Neuronal stem cell (in vitro differentiated cells): ENCODE measurements at places on chromosomes 6 and 20.

DNA sequence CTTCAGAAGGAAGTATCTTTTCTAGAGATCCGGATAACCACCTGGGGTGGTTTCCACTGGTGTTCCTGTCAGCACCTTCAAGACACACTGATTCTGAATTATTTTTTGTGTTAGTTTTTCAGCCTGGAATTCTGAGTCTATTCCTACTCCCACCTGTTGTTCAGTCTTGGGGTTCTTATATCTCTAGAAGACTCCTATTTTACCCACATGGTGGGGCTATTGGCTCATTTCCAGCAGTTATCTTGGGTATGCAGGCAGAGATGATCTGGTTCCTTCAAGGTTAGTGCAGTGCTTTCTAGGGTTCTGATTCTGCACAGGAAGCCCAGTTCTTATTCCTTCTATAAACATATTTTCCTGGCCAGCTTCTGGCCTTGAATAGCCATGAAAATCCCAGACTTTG lies 175.6 kb upstream of the PDE7B start:
- DNase-seq = peak; percentile 56

DNA sequence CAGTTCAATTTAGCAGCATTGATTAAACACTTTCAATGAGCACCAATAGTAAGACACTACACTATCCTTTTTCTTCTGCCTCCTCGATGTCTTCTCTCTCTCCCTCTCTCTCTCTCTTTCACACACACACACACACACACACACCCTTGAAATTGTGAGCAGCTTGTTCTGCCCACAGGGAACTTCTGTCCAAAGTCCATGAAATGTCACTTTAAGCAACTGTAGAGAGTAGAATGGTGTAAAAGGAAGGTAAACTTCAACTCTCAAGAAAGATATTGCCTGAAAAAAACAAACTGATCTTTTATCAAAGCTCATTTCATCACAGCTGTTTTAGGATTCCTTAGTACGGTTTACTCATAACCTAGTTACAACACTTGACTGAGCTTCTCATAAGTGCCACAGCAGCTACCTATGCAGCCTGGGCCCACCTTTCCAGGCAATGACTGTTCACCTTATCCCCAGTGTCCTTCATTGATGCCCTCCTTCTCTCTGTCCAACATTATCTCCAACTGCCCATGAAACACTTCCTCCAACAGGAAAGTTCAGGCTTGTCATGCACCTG lies 107.0 kb downstream of the TNFRSF21 start:
- no peak for DNase-seq

DNA sequence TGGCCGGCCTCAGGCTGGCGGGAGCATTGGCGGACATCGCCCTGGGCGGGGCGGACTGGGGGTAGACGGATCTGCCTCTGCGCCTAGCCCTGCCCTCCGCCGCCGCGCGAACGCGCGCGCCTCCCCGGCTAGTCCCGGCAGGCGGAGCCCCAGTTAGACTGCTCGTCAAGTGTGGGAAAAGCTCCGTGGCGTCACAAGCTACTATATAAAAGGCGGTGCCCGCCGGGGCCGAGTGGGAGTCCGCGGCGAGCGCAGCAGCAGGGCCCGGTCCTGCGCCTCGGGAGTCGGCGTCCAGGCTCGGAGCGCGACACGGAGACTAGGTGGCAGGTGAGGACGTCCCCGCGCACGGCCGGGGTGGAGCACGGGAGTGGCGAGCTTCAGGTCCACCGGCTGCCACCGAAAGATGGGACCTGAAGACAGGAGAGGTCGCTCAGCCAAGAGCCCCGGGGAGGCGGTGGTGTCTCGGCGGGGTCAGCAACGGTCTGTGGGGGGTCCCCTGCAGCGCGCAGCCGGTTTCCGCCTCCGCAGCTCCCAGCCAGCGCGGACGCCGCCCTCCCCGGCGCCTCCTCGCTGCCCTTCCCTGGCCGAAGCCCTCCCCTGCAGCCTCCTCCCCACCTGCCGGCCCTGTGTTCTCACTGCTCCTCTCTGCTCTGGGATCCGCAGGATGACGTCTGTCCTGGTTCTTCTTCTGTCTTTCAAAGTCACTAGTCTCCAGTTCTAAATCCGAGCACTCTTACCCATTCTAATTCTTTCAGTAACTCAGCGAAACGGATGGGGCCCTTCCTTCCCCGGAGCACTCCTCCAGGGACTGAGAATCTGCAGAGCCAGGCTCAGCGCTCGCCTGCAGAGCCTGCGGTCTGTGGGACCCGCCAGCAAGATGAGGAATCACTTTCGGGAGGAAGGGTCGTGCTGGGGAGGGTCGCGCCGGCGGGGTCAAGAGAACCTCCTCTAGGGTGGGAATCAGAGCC lies 4.3 kb upstream of the RIPK1 start:
- DNase-seq = peak; percentile 62

- DNase-seq = no peak
Observed at GRCh38 chr6:122712448-122713137, 66.9 kb upstream of the FABP7 start.

DNA sequence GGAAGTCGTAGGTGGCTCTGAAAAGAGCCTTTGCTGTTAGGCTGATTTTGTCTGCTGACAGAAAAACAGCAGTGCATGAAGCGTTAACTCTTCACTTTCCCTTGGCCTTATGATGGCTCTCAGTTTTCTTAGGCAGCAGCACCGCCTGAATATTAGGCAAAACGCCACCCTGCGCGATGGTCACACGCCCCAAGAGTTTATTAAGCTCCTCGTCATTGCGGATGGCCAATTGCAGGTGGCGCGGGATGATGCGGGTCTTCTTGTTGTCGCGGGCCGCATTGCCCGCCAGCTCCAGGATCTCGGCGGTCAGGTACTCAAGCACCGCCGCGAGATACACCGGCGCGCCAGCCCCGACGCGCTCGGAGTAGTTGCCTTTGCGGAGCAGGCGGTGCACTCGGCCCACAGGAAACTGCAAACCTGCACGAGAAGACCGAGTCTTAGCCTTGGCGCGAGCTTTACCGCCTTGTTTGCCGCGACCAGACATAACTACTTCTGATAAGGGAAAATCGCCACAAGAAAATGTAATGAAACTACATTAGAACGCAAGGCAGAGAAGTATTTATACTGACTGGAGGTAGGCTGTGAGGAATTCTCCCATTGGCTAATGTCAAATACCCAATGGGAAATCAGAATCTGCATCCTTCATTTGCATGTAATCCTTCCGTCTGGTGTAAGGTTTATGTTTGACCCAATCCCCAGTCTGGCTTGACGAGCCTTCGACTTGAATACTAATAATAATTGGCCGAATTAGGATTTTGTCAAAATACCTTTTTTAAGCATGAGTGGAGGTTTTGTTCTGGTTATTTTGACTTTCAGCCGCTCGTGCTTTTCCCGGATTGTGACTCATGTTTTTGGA lies 53.9 kb upstream of the HFE start:
- DNase-seq = peak; percentile 83

DNA sequence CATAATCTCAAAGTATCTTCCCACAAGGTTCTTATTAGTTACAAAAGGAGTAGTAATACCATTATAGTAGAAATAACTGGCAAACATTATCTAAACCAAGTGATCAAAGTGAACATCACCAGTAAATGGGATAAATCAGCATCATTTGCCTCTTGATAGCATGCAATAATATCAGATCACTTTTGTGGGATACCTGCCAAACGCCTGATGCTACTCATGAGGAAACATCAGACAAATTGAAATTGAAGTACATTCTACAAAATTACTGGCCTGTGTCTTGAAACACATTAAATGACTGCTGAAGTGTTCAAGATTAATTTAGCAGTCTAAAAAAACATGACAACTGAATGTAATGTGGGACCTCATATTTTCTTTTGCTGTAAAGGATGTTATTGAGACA lies 208.1 kb downstream of the TINAG start:
- no peak for DNase-seq

GRCh38 chr6:26197933-26198721 lies 110.9 kb downstream of the HFE start:
- no peak for DNase-seq

- DNase-seq = no peak
Observed at GRCh38 chr6:43052842-43053544, 658 bp downstream of the CUL7 start.

DNA sequence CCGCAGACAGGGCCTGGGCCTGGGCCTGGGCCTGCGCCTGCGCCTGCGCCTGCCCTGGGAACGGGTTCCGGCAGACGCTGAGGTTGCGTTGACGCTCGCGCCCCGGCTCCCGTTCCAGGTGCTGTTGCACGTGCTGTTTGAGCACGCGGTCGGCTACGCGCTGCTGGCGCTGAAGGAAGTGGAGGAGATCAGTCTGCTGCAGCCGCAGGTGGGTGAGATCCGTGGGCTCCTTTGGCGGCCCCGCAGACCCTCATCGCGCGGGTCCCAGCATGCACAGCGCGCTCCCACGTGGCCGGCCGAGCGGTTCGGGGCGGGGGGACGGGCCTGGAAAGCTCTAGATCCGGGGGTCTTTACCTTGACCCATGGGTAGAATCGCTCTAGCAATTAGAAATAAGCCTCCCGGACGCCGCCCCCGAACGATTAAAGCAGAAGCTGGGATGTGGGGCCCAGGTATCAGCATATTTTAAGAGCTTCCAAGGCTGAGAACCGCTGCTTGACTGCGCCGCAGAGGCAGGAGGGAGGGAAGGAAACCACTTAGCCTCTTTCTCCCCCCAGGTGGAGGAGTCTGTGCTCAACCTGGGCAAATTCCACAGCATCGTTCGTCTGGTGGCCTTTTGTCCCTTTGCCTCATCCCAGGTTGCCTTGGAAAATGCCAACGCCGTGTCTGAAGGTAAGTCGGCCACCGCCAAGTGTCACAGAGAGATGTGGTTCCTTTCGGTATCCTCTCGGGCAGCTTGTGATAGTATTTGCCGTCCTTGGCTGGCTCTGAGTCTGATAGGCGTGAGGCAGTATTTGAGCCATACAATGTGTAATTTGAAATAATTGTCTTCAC lies 508 bp downstream of the NOP56 start:
- no peak for DNase-seq

DNA sequence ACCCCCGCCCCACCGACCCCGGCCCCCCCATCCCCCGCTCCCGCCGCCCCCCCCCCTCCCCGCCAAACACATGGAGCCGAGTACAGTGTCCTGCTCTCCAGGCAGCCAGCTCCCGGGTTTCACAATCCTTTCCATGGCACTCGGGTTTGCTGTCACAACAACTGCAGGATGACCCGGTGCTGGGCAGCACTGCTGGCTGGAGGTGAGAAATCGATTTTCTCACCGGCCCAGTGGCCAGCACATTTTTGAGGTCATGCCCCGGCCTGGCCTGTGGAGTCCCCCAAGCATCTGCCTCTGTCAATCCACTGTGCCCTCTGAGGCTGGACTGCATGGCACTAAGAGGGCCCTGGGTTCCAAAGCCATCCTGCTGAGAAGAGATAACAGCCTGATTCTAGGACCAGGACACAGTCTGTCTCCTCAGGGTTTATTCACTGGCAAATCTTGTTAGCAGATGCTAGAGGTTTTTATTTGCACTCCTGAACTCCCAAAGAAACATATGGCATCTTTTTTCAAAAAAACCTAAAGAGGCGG lies 129.5 kb downstream of the NFATC2 start:
- no peak for DNase-seq

GRCh38 chr6:4078691-4079471 lies at the start of gene FAM217A:
Gene FAM217A, minus strand, starts transcription at chr6:4079137. Its CDS starts 1,723 bp downstream, at chr6:4077414.
- DNase-seq = no peak

DNA sequence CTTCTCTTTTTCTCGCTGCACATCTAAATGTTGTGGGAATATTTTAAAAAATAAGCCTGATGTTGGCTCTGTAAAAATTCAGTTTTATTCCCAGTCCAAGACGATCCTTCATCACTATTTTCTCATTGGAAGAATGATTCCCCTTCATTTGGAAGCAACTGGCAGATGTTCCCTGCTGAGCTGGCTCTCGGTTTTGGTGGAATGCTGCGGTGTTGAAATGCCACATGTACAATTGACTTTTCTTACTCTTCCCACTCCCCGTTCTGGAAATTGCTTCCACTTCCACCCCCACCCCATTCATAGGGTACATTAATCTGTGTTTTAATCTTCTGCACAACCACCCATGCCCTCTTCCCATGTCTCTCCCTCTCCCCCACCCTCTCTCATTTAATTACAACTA lies 496.3 kb upstream of the MAP3K7 start:
- no peak for DNase-seq

DNA sequence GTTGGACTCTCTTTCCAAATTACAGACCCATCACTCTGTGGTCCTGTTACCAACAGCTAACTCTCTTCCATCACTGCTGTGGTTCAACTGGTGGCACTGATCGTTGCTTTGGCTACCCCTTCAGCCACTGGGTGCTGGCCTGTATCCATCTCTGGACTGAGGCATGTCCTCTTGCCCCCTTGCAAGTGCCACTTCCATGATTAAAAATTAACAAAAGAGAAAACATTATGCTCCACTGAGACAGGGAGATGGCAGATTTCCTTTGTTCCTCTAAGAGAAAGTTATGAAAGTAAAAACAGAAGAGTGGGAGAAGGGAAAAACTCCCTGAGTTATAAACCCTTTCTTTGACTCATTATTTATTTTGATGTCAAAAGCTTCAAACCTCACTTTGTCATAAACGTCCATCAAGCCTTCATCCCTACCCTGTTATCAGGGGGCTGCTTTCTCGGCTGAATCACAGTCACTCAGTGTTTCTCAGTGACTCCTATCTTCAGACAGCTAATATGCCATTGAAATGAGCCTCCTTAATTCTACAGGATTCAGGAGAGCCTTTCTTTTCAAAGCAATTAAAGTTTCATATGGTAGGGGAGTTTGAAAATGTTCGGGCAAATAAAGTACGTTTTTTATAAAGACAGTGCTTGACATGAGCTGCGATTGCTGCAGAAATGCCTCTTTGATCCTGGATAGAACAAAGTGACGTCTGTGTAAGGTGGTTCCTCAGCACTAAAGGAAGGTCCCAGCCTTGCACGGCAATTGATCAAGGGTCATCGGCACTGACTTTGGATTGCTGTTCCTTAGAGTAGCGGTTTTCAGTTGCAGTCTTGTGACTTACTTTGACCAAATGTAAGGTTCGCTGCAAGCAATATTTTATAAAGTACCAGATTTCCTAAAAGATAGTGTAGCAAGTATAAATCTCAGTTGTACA lies 49.9 kb upstream of the PBOV1 start:
- DNase-seq = no peak

DNA sequence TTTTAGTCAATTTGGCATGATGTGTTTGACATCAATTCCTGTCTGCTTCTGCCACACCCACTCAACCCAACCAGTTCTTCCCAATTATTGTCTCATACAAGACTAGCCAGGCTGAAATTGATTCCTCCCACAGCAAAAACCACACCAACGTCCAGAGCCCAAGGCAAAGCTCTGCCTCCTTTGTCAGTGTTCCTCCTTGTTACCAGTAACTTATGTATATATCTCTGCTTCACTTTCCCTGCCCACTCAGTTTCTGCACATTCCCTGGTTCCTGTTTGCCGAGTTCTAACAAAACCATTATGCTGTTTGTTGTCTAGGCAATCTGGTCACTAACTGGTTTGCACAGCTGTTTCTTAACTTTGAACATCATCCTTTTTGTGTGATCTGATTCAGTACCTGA lies 547.9 kb upstream of the PTCHD4 start:
- DNase-seq = no peak
